ENCODE measurements at places on chromosomes 3 and 15.

DNA sequence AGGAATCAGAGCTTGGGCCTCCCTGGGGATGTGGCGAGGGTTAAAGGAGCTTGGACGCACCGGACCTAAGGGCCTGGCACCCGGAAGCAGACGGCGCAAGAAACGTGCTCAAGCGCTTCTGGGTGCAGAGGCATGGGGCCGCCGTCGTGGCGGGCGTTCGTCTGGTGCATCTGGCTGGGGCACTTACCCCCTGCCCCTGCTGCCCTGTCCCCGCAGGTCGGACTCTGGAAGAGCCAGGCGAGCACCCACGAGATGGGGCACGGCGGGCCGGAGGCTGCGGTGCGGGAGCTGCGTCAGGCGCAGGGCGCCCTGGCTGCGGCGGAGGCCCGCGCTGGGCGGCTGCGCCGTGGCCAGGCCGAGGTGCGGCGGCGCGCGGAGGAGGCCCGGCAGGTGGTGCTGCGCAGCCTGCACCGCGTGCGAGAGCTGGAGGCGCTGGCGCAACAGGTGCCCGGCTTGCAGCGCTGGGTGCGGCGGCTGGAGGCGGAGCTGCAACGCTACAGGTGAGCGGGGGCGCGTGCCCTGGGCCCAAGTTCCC, 2.5 kb downstream of the EFCC1 start:
- DNase-seq: no peak

DNA sequence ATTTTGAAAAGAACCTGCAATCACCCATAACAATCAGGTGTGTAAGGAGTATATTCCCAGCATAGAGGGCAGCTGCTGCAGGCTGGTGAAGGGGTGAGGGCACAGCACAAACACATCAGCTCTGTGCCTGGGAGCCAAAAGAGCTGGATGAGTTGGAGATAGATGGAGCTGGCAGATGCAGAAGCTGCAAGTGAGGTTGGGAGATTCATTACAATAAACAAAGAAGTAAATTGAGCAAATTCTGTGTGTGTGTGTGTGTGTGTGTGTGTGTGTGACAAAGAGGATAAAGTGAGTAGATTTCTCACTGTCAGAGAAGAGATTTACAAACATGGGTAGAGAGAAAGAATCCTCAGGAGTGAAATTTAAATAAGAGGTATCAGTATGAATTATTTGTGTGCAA, 994.7 kb downstream of the EPHA3 start:
- DNase-seq: no peak

DNA sequence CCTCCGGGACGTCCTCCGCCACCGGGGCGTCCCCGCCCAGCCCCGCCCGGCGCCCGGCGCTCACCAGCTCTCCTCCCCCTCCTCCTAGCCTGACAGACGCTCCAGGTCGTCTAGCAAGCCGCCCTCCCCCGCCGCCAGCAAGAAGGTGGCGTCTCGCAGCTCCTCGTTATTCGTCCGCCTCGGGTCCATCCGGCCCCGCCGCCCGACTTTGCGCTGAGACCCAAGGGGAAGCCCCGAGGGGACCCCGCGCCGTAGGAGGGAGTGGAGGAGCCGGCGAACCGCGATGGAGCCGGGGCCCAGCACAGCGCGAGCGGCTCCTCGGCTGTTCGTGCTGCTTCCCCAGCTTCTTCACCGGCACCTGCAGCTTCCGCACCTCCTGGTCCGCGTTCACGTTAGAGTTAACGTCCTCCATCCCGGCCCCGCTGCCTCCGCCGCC, 26.3 kb upstream of the MTHFS start:
- peak; percentile 77 for DNase-seq

DNA sequence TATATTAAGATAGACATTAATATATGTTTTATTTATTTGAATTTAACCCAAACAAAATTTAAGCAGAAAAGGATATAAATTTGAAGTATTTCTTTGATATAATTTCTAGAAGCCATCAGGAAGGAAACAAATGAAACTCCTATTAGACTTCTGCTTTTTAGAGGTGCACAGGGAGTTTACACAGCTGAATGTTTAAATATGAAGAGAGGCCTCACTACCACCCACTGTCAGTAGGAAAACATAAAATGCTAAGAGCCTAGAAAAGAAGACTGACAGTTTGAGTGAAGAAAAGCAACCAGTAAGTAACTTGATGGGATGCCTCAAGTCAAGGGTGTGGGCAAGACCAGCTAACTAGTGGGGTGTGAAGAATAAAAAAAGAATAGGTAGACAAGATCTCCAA, 19.7 kb downstream of the PLSCR2 start:
- DNase-seq: no peak

DNA sequence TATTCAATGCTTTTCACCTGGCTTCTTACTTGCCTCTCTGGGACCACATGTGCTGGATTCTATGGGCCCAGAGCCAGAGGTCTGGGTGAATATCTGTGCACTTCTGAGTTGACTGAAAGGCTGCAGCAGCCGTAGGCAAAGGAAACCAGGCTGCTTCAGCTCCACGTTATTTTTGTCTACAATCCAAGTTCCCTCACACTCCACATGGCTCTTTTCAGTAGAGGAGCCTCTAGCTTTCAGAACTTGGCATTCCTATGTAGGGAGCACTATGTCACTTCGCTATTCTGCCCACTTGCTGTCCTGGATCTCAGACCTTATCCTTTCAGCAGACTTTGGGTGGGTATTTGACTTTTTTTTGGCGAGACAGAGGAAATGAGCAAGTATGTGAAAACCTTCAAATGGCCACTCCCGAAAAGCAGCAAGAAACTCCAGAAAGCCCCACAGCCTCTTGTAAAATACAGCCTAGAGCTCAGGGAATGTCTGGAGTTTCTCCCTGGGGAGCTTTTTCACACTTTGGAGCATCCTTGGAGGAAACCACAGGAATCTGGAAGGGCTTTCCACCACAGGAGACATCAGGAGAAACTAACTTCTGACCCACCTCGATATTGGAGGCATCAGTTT, 80.9 kb downstream of the DUT start:
- DNase-seq: peak; percentile 91

DNA sequence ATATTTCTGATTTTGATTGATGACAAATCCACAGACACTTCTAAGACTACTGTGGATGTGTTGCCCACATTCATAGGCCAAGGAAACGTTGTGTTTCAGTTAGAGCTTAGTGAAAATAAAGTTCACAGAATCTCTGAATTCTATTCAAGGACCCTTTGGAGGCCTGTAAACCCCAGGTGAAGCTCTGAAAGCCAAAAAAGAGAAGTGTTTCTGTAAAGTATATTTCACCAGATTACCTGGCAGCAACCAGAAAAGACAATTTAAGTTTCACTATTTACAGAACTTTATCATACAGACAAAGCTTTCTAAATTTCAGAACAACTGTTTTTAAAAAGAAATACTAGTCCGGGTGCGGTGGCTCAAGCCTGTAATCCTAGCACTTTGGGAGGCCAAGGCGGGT, 2.6 kb downstream of the CLPX start:
- no peak for DNase-seq

- DNase-seq: peak; percentile 42
Measured at GRCh38 chr3:57889807-57890206, 118.4 kb upstream of the FLNB start.

GRCh38 chr3:98730338-98730737, 32.8 kb upstream of the ST3GAL6 start:
- no peak for DNase-seq

- DNase-seq: no peak
Measured at GRCh38 chr3:122660297-122660974, 20.2 kb upstream of the PARP14 start.

GRCh38 chr3:190192739-190193138, 72.0 kb upstream of the P3H2 start:
- DNase-seq: peak; percentile 31

- no peak for DNase-seq
Measured at GRCh38 chr3:33426630-33427317, 13.4 kb downstream of the UBP1 start.

DNA sequence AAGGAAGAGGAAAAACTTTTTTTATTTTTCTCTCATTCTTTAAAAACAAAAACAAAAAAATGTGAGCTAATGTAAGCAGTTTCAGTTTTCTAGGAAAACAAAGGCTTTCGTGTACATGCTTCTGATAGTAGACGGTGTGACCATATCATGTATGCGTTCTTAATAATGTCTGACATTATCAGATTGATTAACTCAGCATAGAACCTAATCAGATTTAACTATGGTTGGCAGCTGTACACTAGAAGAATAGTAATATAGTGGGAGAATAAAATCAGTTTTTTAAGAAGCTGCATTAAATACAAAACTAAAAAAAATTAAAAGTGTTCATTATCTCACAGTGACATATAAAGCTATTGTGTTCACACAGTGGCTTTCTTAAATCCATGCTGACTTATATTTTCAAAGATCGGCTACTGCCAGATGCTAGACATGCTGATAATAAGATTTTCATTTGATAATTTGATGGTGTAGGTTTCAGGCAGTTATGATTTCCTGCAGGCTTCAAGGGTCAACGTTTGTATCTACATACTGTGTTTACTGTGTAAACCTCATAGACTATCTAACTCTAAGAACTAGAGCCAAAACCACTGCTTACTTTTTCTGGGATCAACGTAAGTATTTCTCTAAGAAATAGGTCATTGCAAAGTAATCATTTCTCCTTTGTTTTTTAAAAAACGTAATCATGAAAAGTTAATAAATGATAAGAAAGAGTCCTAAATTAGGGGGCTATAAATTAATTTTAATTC, 74.0 kb downstream of the UBE2E2 start:
- DNase-seq: no peak

DNA sequence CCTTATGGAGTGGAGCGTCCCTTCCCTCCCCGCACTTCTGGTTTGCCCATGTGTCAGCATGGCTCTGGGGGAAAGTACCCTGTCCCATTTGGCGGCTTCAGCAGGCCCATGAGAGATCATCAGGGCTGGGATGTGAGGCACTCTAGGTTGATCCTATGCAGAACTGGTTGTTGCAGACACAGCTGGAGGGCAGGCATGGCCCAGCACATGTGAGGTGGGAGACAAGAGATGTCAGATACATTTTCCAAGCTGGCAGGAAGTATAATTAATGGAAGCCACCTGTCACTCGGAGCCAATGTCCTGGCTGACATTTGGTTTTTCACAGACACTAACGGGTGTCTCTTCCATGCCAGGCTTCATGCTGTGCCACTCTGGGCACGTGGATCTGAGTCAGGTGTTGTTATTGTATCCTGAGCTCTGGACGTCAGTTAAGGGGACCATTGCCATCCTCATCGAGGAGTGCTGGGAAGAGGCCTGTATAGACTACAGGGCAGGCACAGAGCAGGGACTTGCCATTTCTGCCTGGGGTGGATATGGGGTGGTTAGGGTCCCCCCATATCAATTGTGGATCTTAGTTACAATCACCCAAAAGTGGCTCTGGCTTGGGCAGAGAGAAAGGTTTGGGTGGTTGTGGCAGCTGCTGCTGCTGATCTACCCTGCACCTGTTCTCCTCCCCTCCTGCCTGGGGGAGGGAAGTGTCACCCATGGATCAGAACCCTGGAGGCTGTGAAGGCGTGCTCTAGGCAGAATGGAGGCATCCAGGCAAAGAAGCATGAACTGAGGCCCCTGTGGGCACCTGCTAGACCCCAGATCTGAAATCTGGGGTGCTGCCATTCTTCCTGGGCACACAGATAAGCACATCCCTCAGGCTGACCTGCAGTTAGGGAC, 140.7 kb downstream of the FBLN2 start:
- DNase-seq: no peak

DNA sequence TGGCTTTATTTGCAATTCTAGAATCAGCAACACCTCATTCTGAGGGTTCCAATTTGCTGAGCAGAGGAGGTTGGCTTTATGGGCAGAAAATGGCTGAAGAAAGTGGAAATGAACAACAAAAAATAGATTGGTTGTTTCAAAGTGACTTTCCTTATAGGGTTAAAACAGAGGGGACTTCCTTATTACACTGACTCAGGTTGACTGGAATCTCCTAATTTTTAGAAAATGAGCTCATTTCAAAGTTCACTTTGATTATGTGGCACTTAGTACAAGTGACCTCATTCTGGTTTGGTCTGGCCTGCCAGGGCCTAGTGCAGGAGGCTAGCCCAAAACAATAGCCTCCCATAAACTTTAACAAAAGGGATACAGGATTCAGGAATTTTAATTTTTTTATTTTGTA, 41.4 kb downstream of the NFKBIZ start:
- peak; percentile 81 for DNase-seq

DNA sequence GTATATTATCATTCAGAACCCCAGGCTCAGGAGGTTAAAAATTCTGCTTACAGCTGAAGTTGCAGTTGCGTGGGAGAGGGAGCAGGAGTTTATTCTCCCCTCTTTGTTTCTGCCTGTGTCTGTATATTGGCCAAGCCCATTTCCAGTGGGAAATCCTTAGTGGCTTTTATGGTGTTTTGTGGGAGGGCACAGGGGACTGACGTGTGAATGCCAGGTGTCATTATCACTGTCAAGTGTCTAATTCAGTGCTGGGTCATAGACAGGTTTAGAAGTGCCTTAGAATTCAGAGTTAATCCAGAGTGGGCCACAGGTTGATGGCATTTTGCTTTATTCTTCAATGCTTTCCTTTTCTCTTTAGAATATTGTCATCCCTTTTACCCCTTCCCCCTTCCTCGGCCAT, 33.4 kb downstream of the SLCO3A1 start:
- DNase-seq: no peak

DNA sequence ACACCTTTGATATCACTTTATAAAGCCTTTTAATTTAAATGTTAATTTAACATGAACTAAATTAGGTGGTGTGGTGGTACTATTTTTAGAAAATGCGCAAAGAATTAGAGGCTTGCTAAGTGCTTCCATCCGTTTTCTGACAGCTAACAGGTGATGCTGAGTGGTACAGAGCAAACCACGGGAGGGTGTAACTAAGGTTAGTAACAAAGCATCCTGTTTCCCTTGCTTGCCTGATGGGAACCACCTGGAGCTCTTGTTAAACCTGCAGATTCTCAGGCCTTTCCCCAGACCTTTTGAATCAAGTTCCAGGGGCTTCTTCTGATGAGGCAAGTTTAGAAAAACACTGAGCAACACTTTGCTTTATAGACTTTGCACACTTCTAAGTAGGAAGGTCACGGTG, 101.0 kb downstream of the ATG7 start:
- DNase-seq: no peak

GRCh38 chr15:63189941-63190768, 749 bp downstream of the RAB8B start:
- peak; percentile 49 for DNase-seq

DNA sequence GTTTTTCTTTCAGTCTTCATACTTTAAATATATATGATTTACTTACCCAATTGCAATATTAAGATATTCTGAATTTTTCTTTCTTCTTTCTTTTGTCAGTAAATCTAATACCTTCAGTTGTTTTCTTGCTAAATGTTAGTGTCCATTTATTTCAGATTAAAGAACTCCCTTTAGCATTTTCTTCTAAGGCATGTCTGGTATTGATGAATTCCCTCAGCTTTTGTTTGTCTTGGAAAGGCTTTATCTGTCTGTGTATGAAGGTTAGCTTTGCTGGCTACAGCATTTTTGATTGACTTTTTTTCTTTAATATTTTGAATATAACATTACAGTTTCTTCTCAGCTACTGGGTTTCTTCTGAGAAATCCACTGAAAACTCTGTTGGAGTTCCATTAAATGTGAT, 64.0 kb upstream of the PLSCR4 start:
- DNase-seq: no peak

GRCh38 chr3:147007736-147008245, 398.6 kb downstream of the ZIC4 start:
- DNase-seq: peak; percentile 58

Measured in GM23248 (cell line).